ENCODE measurements at places on chromosomes 5 and 9.

- DNase-seq, result no peak
These were observed 193.4 kb upstream of the GAS1 start for GRCh38 chr9:87140605-87141109.

- no peak for DNase-seq
These were observed 63.0 kb downstream of the NR6A1 start for GRCh38 chr9:124708074-124708473.

DNA sequence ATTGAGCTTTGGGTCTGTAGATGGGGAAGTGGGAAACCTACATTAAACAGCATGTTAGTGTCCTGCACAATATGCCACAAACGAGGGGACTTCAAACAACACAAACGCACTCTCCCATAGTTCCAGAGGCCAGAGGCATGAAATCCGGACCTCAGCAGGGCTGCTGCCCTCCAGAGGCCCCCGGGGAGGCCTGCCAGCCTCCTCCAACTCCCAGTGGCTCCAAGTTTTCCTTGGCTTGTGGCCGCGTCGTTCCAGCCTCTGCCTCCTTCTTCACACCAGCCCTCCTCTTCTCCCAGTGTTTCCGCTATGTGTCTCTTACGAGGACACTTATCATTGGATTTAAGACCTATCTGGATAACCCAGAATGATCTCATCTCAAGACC, 13.3 kb upstream of the COL5A1 start:
- no peak for DNase-seq

GRCh38 chr9:15182730-15183129, 124.3 kb downstream of the TTC39B start:
- DNase-seq, result no peak

DNA sequence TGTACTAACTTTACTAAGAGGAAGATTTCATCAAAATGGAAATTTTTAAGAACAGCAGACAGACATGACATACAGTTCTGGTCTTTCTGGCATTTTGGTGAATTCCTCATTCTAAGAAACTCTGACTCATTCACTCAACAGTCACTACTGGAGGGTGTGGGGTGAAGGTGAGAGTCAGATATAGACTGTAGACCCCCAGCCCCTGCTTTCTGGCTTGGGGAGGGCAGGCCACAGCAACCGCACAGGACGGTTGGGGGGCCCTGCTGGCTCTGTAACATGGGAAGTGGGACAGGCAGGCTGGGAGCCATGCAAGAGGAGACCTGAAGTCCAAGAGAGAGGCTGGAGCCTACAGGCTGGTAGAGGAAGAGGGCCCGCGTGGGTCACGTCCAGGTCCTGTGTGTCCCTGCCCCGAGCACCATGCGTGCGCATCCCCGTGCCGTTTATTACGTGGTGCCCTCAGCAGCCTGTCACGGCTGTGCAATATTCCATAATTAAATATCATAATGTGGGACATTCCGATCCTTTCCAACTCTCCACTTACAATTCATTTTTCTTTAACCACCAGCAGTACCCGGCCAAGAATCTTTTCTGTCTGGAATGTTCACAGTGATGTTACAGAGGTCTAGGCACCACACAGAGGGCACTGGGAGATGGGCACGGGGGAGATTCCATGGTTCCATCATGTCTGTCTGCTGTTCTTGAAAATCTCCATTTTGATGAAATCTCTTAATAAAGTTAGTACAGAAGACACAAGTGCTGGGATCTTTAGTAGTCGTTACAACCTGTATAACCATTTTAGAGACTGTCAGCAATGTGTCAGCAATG, 75.5 kb downstream of the SEMA4D start:
- no peak for DNase-seq

DNA sequence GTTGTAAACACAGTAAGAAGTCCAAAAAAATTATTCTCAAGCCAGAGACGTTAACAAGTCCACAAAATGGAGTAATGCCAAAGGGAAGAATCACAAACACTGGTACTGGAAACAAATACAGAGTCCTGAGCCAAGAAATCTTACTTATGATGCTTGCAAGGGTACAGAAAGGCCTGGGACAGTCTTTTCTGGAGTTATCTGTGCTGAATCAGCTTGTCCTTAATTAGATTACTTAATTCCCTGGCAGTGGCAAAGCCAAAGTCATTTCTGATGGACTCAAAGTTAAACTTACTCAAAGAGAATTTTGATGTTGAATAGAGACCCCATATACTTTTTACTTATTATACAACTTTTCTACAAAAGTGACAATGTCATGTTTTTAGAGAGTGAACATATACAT, 610.5 kb upstream of the ITGA1 start:
- no peak for DNase-seq

Measured in sciatic nerve (tissue), 2 donors.